ENCODE measurements at places on chromosomes 7 and 10.
A peak's percentile ranks its signal among the peaks of the same experiment; 100 is the strongest.

GRCh38 chr7:142323706-142324105, 65.8 kb upstream of the PRSS58 start:
- peak; percentile 49 for DNase-seq

GRCh38 chr10:91487911-91488582, 77.9 kb downstream of the HECTD2 start:
- no peak for DNase-seq

DNA sequence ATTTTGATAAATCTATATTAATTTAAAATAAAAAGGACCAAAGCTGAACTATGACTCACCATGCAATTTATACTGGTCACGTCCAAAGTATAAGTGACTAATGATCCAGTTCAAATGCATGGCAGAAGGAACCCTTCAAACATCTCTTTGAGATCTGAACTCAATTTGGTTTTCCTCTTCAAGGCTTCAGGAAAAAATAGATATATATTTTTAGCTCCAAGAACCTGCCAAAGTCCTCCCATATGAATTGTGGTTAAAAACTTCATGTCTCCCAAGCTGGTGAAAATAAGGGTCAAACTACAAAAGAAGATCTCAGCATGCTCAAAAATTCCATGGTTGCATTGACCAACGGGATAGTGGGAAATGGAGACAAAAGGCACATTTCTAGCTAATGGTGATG, 34.6 kb upstream of the PDE1C start:
- DNase-seq = no peak

- DNase-seq = peak; percentile 35
These were observed 523 bp upstream of the CDH23 start for GRCh38 chr10:71396084-71396710.

DNA sequence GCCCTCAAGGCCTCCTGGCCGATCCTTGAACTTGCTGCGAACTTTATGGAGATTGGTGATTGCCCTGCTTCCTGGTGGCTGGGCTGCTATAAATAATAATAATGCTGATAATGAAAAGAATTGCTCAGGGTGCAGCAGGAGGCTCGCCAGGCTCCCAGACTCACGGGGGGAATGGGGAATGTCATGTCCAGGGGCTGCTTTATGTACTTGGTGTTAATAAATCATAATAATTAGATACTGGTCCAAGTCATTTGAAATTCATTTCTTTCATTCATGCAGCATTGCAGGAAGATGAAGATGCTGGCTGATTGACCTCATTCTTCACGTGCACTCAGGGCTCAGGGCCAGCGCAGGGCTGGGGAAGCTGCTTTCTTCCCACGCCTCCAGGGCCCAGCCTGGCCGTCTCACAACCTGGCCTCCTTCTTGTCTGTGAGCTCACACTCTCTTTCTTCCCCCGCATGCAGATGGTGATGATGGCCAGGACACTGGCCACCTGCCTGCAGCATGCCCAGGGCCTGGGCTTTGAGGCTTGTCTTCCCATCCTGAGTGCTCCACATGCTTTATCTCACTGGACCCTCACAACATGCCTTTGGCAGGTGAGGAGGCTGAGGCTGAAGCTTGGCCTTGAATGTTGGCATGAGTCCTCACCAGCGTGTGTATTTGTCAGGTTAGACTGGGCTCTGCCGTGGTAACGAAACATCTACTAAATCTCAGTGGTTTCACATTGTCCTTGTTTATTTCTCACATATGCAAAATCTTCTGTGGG, 138.4 kb upstream of the TNS3 start:
- no peak for DNase-seq

GRCh38 chr10:75640381-75640780, 209.0 kb downstream of the LRMDA start:
- DNase-seq = no peak

GRCh38 chr7:149599636-149600206, 102.1 kb upstream of the ZNF746 start:
- no peak for DNase-seq

GRCh38 chr7:106375499-106375898, 90.7 kb upstream of the NAMPT start:
- DNase-seq = no peak

DNA sequence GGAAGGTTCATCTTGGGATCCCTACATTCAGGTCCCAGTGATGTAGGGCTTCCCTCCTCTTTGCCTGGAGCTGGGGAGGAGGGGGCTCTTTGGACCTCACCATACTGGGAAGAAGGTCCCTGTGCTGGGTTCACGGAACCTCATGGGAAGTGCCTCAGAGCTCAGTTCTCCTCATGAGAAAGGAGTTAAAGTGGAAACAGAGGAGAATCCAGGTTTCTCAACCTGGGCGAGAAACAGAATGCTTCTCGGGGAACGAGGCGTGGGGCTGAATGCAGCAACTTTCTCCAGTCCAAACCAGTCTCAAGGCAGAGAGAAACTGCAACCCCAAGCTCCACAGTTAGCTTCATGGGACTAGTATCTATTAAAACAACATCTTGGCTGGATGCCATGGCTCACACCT, 382.7 kb upstream of the FOXK1 start:
- no peak for DNase-seq

- no peak for DNase-seq
These were observed 773.2 kb upstream of the LRRN3 start for GRCh38 chr7:110317541-110318265.

DNA sequence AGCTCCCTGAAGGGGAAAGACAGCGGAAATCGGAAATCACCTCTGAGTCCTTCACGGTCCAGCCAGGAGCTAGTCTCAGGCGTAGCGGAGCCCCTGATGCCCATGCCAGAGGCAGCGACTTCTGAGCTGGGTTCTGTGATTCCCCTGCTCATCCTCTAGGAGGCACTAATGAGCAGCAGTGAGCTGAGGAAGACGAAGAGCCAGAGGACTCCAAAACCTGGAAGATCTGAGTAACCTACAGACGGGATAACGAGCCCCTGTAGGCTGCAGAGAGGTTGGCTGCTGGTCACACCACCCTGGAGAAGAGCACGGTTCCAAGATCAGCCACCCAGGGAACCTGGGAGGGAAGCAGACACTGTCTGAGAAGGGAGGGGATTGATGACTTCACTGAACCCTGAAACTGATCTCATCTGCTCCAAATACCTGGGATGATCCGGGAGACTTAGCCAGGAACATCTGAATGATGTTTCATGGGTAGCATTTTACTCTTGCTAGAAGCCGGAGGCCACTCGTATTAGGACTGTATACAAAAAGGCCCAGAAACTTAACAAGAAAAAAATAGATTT, 304.1 kb downstream of the PAXIP1 start:
- no peak for DNase-seq

- no peak for DNase-seq
These were observed 40.5 kb upstream of the PPP2R2D start for GRCh38 chr10:131860311-131860710.

- DNase-seq = no peak
These were observed 31.6 kb upstream of the CCDC71L start for GRCh38 chr7:106692450-106693051.

DNA sequence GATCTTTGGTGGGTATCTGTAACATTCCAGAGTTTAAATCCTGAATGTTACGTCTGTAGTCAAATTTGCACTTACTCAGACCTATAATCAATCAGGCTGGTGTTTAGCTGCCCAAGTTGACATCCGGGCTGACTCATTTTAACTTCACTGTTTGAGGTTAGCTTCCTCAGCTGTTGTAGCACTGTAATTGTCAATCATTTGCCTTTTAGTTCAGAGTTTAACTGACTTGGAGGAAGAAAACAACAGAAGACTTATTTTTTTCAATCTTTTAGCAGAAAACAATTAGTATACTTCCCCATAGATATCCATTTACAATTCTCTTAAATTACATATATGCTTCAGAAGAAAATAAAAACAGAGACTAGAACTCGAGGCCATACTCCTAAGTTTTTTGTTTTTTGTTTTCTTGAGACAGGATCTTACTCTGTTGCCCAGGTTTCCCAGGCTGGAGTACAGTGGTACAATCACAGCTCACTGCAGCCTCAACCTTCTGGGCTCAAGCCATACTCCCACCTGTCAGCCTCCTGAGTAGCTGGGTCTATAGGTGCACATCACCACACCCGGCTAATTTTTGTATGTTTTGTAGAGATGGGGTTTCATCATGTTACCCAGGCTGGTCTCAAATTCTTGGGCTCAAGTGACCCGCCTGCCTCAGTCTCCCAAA, 38.5 kb upstream of the LRRC17 start:
- DNase-seq = peak; percentile 8

- DNase-seq = no peak
These were observed 84.7 kb downstream of the MMRN2 start for GRCh38 chr10:86872757-86873156.

DNA sequence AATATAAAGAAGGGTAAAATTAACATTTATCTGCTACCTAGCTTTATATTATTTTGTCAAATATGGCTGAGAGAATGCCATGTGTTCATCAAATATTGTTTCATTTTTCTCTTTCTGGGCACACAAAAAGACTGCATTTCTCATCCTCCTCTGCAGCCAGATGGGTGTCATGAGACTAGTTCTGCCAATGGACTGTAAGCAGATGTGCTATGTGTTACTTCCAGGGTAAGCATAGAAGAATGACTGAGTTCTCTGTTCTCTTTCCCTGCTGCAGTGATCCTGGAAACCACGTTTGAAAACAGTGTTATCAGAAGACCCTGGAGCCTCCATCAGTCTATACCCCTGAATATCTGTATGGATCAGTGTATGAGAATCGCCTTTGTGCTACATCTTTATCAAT, 24.1 kb upstream of the SLK start:
- no peak for DNase-seq

- DNase-seq = no peak
These were observed 2.7 kb downstream of the NOS3 start for GRCh38 chr7:150993511-150993910.

DNA sequence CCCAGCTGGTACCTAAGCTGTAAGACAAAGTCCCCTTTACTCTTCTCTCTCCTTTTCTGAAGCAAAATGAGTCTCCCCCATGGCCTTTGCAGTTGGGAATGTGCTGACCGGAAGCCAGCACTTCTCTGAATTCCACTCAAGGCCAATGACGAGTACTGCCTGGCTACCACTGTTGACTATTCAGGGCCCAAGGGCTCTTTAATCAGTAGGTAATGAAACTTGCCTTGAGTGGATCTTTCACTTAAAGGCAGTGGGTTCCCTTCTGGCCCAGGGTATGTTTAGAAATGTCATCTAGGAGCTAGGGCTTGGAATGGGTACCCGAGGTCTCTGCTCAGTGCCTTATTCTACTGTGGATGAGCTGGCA, 197.1 kb downstream of the BBS9 start:
- no peak for DNase-seq

- no peak for DNase-seq
These were observed 25.1 kb downstream of the RAB18 start for GRCh38 chr10:27529010-27529783.

- no peak for DNase-seq
These were observed 33.0 kb upstream of the RET start for GRCh38 chr10:43043773-43044447.

GRCh38 chr7:8923164-8923806, 489.9 kb downstream of the NXPH1 start:
- DNase-seq = no peak

DNA sequence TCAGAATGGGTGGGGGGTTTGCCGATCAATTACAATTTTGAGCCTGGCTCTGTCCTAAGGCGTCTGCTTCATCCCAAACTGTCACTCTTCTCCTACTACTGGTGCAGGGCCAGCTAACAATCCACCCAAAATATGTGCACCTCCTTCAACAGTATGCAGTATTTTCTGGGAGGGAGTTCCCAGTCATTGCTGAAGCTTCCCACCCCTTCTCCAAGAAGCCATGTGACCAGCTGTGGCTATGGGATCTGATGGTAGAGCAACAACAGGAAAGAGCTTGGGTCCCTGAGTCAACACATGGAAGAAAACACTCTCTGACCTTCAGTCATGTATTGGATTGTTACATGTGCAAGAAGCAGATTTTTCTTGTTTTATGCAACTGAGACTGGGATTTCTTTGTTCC, 185.7 kb upstream of the GHITM start:
- DNase-seq = no peak

DNA sequence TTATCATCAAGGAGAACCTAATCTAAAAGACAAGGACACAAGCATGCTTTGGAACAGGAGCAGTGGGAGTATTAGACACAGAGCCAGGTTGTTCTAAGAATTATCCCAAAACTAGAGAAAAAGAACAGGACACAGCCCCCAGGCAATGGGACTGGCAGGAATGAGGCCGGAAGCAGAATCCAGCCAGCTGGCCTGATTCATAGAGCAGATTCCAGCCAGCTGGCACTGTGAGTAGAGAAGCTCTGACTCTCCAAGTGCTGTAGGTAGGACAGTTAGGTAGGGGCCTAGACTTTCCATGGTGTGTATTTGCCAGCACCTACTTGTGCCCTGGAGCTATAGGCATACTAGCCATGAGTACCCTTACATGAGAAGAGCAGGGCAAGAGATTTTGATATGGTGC, 13.3 kb upstream of the RAB18 start:
- DNase-seq = no peak

- DNase-seq = no peak
These were observed 35.0 kb downstream of the ENTPD1 start for GRCh38 chr10:95790982-95791381.

DNA sequence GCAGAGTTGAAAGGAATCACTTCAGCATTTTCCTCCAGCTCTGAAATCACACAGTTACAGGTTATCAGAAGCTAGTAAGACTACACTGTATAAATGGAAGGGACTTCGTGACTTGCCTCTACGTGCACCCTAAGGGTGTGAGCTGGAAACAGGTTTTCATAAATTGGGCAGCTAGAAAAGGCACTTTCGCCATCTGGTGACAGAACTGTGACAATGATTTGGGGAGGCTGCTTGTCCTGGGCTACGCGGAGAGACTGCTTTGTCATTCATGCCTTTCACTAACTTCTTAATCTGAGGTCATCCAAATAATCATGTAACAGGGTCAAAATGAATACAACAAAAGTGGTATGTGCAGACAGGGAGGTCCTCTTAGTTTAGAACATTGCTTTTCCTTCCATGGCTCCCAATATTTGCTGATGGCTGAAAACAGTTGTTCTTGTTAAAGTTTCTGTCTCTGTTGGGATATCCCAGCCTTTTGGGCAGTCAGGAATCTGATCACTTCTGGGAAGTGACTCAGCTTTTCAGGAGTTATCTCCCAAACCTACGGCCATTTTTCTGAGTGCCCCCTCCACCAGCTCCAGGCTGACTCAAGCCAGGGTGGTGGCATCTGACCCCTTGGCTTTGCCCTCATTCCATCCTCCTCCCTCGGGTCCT, 17.8 kb downstream of the VWC2 start:
- no peak for DNase-seq

GRCh38 chr10:131212763-131213325, 98.7 kb downstream of the TCERG1L start:
- DNase-seq = no peak

DNA sequence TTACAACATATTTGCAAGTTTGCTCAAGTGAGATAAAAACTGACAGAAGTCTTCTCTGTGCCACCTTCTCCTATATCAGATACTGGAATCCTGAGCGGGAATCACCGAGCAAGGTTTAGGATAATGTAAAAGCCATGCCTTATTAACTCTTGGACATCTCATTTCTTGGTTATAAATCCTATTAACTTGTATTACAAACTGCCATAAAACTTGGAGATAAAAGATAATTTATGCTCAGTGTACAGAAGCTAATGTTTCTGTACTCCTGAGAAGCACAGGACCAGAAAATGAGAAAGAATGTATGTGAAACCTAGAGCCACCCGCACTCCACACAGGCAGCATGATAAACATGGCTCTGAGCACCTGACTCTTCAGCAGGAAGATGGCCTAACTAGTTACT, 181.2 kb upstream of the NOBOX start:
- no peak for DNase-seq

All from activated T-cell treated with anti-CD3 and anti-CD28 coated beads for 48 hours (primary cell).